ENCODE measurements at places on chromosomes 13 and 19.

DNA sequence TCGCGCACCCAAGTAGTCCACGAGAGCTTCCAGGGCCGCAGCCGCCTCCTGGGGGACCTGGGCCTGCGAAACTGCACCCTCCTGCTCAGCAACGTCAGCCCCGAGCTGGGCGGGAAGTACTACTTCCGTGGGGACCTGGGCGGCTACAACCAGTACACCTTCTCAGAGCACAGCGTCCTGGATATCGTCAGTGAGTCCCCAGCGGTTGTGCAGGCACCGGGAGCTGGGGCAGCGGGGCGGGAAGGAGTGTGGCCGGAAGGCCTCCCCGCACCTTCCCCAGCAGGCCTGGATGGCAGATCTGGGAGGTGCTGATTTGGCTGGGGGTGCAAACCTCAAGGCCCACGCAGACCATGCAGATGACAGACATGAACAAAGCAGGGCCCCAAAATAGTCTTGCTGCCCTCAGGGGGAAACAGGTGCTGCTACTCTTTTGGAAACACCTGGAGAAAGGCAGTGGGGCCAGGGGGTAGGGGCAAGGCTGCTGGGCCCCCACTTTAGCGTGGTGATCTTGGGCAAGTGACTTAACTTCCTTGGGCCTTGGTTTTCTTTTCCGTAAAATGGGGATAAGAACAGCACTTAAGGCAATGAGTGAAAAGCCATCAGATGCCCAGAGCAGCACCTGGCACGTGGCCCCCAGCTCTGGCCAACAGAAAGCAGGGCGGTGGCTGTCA lies 4.0 kb downstream of the MAG start:
- peak; percentile 68 for DNase-seq

DNA sequence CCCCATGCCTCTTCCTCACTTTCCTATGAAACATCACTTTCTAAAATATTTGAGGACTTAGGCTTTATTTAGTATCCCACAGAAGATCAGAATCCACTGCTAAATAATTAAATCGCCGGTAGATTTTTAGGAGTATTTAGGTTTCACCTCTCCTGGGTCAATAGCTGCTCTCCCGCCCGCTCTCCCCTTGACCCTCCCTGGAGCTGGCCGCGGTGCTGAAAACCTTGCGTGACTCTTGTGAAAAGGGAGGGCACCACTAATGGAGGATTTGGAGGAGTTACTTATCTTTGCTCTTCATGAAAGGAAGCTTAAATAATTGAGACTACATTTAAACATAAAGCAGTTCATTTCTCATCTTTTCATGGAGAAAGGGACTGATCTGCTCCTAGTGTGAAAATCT lies 14.1 kb downstream of the POU4F1 start:
- DNase-seq, result peak; percentile 36

- DNase-seq, result no peak
These were observed 1244.5 kb downstream of the PCDH9 start for GRCh38 chr13:65985612-65986011.

- DNase-seq, result no peak
These were observed 196.1 kb upstream of the MAB21L1 start for GRCh38 chr13:35672611-35673010.

DNA sequence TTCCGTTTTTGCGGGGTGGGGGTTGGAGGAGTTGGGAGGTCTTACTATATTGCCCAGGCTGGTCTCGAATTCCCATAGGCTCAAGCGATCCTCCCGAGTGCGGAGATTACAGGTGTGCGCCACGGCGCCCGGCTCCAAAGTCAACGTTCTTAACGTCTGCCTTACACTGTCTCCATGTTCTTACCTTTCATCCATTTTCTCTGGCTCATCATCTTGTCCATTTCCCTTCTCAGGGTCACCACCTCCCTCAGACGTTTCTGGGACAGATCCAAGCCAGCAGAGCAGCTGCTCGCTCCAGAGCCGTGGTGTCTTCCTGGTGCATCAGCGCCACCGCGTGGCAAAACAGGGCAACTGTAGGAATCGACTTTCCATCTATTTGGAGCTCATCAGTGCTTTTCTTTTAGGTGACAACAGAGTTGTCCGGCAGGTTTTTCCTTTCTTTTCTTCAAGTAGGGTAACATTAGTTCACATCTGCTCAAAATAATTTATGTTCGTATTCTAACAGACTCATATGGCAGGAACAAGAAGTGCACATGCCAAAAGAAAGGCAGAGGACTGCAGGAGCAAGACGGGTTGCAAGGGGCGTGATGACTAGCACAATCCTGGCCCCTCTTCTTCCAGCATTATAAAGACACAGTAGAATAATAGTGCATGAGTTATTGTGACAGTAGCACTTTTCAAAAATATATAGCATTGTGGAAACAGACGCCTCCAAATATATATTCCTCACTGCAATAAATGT lies 103.1 kb upstream of the ABCC4 start:
- DNase-seq, result peak; percentile 87

DNA sequence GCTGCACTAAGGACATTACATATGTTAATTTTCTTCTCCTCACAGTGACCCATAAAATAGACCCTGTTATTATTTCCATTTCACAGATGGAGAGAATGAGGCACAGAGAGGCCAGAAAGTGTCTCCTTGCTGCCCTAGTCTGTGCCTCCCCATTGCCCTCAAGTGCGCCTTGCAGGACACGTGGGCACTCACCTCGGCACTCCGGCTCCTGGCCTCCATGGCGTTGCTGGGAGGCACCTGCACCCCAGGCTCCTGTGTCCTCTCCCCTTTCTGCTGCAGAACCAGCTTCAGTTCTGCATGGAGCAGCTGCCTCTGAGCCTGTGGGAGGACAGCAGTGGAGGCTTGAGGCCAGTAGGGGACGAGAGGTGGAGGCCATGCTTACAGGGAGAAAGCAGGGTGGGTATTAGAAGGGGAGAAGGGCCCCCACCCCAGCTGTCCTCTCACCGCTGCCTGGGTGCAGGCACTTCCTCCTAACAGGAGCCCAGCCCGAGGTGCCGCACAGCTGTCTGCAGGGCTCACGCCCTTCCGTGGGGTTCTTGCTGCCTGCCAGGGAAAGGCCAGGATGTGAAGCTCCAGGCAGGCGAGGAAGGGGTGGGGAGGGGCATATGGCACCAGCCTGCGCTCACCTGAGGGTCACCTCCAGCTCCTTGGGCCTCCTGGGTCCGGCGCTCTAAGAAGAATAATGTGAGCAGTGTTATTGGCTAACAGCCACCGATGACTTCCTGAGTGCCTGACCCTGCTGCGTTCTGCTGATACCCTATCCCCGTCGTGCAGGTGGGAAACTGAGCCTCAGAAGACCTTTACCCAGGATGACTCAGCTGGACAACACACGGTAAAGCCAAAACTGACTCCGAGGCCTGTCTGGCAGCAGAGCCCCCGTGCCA lies 5.2 kb downstream of the PRX start:
- DNase-seq, result no peak

- DNase-seq, result peak; percentile 63
These were observed 13.3 kb upstream of the LEUTX start for GRCh38 chr19:39765091-39766076.

GRCh38 chr19:3465552-3465951 lies 14.8 kb downstream of the SMIM24 start:
- no peak for DNase-seq

GRCh38 chr19:54435551-54436016 lies 13.4 kb upstream of the LENG8 start:
- DNase-seq, result no peak

GRCh38 chr13:73231471-73231870 lies 172.7 kb downstream of the KLF5 start:
- DNase-seq, result no peak

GRCh38 chr19:46878613-46879375 lies 18.0 kb downstream of the ARHGAP35 start:
- DNase-seq, result no peak

GRCh38 chr19:4933528-4933927 lies 24.2 kb downstream of the UHRF1 start:
- no peak for DNase-seq

GRCh38 chr13:54194233-54195024 lies 1165.8 kb downstream of the OLFM4 start:
- no peak for DNase-seq

- no peak for DNase-seq
These were observed 117.3 kb downstream of the RAB20 start for GRCh38 chr13:110444226-110444653.

GRCh38 chr13:75968103-75968838 lies 332.1 kb downstream of the LMO7 start:
- no peak for DNase-seq

DNA sequence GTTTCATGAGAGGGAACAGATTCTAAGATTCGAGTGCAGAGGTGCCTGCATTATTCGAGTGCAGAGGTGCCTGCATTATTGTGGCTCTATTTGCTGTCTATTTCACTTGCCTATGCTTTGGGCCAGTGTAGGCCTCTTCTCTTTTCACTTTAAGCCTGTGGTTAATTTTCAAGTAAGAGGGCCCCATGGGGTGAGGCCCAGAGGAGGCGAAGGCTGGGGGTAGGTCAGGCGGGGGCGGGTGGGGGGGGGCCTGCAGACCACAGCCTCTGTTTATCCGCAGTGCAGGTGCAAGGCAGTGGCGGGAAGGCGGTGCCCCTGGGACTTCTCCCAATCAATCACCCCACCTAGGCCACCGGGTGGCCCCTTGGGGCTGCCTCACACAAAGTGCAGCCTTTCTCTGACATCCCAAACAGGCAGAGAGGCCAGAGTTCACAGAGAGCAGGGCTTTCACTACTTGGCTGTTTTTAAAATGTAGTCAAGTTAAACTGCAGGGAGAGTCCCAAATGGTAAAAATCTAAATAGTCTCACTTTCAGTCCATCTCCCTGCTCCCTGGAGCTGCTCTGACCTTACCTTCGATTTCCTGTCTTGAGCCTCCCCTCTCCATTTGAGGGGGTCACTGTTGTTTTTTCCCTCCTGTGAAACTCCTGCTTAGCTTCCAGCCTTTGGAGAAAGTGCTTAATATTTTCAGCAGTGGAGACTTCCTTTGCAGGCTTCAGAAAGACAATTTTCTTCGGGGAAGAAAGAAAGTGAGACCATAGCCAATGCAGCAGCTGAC lies 249.0 kb downstream of the DLEU7 start:
- DNase-seq, result peak; percentile 66

- no peak for DNase-seq
These were observed 776.6 kb downstream of the UQCRFS1 start for GRCh38 chr19:28436320-28436719.

DNA sequence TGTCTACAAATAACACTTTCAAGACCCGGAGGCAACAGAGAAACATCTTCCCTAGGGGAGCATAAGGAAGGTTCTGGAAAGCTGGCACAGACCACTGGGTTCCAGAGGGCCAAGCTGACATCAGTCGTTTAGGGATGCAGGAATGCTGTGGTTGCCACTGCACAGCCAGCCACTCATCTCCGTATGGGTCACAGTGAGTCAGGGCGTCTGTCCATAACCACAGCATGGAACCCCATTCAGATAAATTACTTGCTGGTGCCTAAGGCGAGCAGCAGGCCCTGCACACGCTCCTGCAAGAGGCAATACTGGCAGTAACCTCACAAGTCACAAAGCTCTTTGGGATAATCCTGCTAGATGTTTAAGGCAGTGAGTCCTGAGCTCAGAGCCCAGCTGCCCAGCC lies 140.9 kb upstream of the UBL3 start:
- no peak for DNase-seq

DNA sequence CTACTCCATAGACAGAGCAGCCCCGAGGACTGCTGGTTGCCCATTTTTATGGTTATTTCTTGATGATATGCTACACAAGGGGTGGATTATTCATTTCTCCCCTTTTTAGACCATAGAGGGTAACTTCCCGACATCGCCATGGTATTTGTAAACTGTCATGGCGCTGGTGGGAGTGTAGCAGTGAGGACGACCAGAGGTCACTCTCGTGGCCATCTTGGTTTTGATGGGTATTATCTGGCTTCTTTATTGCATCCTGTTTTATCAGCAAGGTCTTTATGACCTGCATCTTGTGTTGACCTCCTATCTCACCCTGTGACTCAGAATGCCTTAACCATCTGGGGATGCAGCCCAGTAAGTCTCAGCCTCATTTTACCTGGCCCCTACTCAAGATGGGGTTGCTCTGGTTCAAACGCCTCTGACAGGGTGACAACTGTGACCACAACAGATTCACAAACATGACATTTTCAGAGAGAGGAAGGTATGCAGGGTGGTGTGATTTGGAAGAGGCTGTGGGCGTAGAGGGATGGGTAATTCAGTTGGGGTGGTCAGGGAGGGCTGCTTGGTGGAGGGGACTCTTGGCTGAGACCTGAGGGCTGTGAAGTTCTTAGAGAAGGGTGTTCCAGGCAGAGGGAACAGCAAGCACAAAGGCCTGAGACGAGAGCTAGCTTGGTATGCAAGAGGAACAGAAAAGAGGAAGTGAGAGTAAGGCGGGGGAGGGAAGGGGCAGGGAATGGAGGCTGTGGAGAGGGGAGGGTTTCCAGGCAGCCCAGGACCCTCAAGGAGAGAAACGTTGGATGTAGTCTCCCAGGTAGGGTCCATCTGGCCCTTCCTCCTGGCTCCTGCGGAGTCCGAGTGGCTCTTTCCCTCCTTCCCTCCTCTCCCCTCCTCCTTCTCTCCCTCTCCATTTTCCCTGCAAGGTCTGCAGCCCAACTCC lies 23.5 kb downstream of the FAM187B start:
- peak; percentile 39 for DNase-seq

GRCh38 chr19:1157931-1158884 lies 15.9 kb downstream of the SBNO2 start:
- DNase-seq, result no peak

DNA sequence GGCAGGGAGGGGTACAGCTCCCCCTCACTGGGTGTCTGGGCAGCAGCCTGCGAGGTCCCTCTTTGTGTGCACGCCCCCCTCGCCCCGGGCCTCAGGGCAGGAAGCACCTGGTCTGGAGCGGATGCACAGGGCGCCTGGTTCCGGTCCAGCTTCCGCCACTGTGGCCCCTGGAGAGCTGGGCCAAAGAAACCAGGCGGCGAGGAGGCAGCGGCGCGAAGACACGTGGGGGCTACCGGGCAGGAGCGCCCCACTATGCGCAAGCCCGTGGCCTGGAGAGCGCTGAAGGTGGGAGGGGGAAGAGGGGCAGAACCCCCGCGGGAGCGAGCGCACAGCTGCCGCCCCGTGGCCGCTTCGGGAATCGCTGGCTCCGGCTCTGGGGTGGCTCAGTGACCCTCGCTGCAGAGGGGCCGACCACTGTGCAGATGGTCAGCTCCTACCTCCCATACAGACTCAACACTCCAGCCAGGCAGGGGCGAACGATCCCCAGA lies 1.7 kb upstream of the LYL1 start:
- DNase-seq, result peak; percentile 84

- DNase-seq, result no peak
These were observed 3.3 kb upstream of the CLPP start for GRCh38 chr19:6358003-6358402.

- peak; percentile 94 for DNase-seq
These were observed 17.7 kb upstream of the SPACA4 start for GRCh38 chr19:48588670-48589401.

GRCh38 chr19:3966051-3967017 lies 4.6 kb downstream of the DAPK3 start:
- no peak for DNase-seq

DNA sequence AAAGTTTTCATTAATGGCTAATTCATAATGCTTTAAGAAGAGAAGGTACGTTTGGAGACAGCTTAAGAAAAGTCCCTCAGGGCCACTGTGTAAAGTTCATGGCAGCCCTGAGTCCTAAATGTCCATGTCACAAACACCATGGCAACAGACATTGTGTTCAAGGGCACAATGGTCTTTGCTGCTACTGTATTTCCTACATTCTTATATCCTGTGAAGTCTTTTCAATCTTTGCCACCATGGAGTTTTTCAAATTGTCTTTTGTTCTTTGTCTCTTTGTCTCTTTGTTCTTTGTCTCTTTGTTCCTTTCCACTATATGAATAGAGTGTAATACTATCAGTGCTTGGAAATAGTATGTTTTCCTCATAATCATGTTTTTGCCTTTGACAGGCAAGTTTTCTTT lies 178.8 kb downstream of the VWA8 start:
- DNase-seq, result no peak

All from activated CD4-positive, alpha-beta T cell treated with anti-CD3 and anti-CD28 coated beads for 36 hours (primary cell).